NCI-H1105 (cell line): ENCODE measurements at places on chromosomes 12 and 14.

- no peak for DNase-seq
Measured at GRCh38 chr12:113732916-113733315, 233.2 kb downstream of the RBM19 start.

GRCh38 chr14:99194136-99194535 lies 77.9 kb downstream of the BCL11B start:
- DNase-seq = no peak

GRCh38 chr14:72980863-72981262 lies 46.0 kb downstream of the ZFYVE1 start:
- DNase-seq = no peak

GRCh38 chr12:16949371-16949770 lies 343.4 kb upstream of the LMO3 start:
- no peak for DNase-seq
